WERI-Rb-1 (cell line): ENCODE measurements at places on chromosomes 5 and 9.

DNA sequence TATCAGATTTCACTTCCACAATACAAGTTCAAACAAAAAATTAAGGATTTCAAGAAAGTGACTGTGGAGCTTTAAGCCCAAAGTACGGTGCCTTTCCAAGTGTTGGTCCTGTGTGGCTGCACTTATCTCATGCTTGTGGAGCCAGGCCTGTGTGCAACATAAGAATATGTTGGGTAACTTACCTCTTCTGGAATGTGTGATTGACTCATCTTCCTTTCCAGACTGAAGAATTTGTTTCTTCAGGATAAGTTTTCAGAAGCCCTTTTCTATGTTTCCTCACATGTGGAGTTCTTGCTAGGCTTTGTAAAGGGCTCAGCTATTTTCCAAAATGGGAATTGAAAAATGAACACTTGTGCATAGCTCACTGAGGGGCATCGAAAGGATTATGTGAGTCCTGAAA, 485.1 kb upstream of the PAPPA start:
- no peak for DNase-seq

DNA sequence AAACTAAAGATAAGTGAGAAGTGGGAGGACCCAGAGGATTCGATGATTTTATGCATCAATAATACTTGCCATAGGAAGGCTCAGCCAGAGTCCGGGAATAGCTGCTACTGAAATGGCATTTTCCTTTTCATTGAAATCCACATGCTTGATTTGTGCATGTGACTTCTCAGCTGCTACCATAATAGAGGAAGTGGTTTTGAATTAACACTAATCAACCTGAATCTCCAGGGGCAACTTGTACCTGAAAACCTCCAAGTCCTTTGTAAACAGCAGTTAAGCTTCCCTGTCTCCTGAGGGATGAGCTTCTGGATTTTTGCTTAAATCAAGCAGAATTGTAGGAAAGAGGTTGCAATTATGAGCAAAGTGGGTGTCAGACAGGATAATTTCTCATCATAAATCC, 124.9 kb downstream of the PPP2R2B start:
- no peak for DNase-seq

DNA sequence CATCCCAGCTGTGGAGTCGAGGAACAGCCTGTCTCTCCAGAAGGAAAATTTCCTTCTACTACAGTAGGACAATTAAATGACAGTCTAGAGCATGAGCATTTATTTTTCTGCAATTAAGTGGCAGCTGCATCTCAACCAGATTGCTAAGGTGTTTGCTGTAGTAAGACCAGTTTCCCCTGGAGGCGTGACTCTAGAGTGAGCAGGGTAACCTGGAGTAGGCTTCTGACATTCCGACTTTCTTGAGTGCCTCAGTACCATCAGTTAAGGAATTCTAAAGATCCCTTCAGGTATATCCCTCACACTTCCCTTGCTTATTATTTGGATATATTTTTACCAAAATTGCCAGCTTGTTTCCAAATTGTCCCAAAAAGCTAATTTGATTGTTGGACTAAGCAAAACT, 59.2 kb upstream of the IRX2 start:
- DNase-seq = no peak

DNA sequence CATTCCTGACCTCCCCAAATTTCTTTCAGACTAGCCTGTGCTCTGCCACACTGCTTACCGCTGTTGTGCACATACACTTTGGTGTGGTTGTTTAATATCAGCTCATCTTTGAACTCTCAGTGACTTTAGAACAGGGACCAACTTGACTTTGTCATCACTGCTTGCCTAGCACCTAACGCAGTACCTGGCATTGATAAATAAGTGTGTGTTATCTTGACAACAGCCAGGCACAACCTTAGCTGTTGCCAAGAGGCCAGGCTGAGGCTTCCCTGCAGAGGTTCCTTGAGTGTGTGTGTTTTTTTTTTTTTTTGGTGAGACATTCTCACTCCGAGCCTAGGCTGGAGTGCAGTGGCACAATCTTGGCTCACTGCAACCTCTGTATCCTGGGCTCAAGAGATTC, 41.0 kb upstream of the SLC28A3 start:
- no peak for DNase-seq

- no peak for DNase-seq
Measured at GRCh38 chr9:76516871-76517270, 57.9 kb downstream of the GCNT1 start.

DNA sequence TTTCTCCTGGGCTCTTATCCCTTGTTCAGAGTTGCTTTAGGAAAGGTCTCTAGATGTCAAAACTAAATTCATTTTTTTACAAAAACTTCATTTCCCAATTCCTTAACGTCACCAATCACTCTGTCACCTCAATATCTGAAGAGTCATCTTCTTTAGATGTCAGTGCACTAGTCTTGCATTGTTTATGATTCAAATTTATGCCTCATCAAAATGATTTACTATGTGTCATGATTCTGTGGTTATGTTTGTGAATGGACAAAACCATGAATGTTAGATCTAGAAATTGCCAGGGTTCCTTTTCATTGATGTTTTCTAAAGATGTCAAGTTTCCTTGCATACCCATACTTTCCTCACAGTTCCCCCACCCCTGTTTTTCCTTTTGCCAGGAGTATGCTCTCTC, 21.5 kb downstream of the CWC27 start:
- no peak for DNase-seq

- DNase-seq = no peak
Measured at GRCh38 chr9:4955836-4956235, 29.2 kb upstream of the JAK2 start.

- peak; percentile 41 for DNase-seq
Measured at GRCh38 chr5:141846031-141846430, 32.2 kb downstream of the PCDH1 start.

DNA sequence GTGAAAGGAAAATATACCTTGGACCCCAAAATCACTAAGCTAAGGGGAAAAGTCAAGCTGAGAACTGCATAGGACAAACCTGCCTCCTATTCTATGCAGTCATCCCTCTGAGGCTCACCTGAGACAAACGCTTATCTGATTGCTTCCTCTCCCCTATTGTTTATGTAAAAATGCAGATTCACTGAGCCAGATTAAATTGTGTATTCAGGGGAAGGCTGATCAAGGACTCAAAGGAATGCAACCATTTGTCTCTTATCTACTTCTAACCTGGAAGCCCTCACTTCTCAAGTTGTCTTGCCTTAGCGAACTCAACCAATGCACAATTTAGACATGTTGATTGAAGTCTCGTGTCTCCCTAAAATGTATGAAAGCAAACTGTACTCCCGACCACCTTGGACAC, 13.3 kb downstream of the SPARC start:
- no peak for DNase-seq

DNA sequence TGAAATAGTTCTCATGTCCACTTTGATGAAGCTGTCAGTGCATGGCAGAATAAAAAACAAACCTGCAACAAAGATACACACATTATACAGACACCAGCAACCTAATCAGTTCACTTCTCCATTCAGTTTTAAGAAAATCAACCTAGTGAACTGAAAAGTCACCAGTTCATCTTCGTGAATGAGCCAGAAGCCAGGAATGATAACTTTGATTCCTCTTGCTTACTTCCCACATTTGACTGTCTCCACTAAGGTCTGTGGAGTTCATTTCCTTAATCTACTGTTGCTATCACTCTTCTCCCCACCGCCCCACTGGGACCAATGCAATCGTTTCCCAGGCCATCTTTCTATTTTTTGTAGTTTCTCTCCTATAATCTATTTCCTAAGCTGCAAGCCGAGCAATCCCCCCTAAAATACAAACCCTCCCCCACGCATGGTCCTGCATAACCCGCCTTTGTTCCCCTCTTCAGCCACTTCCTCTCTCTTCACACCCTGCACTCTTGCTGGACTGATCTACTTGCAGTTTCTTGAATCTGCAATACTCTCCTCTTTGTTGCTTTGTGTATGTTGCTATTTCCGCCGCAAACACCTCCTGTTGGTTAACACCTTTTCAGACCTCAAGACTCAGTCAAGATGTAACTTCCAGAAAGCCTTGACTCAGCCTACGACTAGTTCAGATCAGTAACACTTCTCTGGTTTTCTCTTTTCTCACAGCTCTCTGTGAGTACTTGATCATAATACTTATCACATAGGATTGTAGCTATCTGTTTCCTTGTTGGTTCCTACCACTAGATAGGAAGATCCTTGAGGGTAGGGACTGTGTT, 16.6 kb downstream of the STOM start:
- DNase-seq = no peak

- peak; percentile 39 for DNase-seq
Measured at GRCh38 chr5:37723162-37723961, 116.5 kb downstream of the GDNF start.

DNA sequence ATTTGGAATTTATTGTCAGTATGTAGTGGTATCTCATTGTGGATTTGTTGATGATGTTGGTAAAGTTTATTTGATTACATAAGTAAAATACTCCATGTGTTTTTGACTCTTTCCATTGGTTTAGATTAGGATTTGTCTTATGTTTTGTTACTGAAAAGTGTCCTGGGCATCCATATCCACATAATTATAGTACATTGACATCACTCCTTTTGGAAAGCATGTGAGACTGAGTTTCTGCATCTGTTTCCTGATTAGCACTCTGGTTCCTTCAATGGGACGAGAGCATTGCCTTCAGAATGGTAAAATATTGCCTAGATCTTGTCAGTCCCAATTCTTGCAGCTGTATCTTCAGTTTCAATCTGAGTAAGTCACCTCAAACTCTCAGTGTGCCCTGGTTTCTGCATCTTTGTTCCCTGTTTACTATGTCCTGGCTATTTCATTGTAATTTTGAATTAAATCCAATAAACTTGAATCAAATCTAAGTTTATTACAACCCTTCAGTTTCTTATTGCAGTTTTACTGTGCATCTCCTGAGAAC, 128.1 kb downstream of the FBXO38 start:
- DNase-seq = no peak

- no peak for DNase-seq
Measured at GRCh38 chr5:32132757-32133156, 41.4 kb downstream of the GOLPH3 start.

DNA sequence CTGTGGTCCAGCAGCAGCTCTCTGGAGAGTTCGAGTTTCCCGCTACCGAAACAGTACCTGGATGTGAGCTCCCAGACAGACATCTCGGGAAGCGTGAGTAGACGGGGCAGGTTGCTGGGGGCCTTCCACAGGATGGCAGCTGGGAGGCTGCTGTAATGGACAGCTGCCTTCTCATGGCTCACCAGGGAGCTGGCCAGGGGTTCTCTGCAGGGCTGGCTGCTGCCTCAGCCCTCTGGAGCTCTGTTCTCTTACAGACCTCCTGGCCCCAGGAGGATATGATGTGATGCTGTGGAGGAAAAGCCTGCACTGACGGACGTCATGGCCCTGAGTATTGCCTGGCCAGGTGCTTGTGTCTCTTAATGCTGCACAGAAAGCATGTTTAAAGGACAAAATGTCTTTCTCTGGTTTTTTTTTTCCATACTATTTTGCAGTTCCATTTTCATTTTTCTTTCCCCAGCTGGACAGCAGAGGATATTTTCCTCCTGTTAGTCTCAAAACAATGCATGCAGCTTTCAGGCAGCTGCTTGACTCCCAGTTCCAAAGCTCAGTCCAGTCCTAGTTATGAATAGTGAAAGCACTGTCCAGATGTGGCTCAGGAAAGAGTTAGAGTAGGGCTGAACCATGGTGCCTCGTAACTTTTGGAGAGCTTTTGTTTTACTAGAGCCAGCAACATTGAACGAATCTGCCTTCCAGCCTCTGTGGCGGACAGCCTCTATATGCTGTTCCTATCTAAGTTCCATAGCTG, 77.5 kb upstream of the RARS1 start:
- no peak for DNase-seq

- DNase-seq = no peak
Measured at GRCh38 chr5:122454541-122454940, 142.5 kb downstream of the SNCAIP start.

DNA sequence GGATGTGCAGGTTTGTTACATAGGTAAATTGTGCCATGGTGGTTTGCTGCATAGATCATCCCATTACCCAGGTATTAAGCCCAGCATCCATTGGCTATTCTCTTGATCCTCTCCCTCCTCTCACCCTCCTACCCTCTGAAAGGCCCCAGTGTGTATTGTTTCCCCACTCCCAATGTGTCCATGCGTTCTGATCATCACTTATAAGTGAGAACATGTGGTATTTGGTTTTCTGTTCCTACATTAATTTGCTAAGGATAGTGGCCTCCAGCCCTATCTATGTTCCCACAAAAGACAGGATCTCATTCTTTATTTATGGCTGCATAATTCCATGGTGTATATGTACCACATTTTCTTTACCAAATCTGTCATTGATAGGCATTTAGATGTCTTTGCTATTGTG, 243.3 kb upstream of the PDE4D start:
- DNase-seq = no peak

GRCh38 chr5:1134478-1134877, 22.6 kb upstream of the SLC12A7 start:
- DNase-seq = no peak

- DNase-seq = no peak
Measured at GRCh38 chr5:179166171-179166885, 106.2 kb downstream of the ZNF354C start.

GRCh38 chr5:115170134-115170928, 623 bp upstream of the TRIM36 start:
- peak; percentile 40 for DNase-seq

- no peak for DNase-seq
Measured at GRCh38 chr5:39176759-39177630, 42.4 kb downstream of the FYB1 start.

- DNase-seq = no peak
Measured at GRCh38 chr5:79567926-79568549, 44.2 kb upstream of the TENT2 start.

GRCh38 chr5:41191249-41191648, 22.1 kb downstream of the C6 start:
- DNase-seq = no peak

DNA sequence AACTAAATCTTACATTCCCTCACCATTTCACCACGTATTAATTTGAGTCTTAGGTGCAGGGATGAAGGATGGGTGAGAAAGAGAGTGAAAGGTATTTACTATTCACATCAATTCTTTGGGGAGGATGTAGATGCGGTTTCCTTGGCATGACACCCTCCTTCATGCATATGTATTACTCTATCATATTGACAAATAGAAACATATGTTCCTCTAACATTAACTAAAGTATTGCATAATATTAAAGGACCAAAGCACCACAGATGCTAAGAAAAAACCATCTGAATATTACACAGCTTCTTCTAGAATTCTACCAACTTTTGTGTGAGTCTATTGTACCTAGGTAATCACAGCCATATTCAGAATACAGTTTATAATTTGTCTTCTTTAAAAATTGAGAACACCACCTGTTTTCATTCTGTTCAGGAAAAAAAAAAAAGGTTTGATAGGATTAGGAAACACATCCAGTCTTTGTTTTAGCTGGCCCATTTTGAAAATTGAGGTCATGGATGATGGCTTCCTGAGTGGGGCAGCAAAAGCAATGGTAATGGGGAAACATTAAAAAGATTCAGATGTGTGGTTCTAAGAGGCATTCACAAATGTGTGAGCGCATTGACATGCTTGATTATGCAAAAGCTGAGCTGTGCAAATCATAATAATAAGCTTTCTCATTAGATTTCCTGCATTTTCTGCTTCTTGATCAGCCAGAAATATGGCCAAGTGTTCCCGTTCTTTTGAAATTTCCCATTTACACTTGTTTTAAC, 1011.5 kb upstream of the NUDT12 start:
- no peak for DNase-seq

- DNase-seq = no peak
Measured at GRCh38 chr9:129353697-129354336, 175.8 kb upstream of the IER5L start.

GRCh38 chr5:142735323-142736246, 34.6 kb upstream of the ARHGAP26 start:
- no peak for DNase-seq

- no peak for DNase-seq
Measured at GRCh38 chr9:3321186-3321585, 204.6 kb downstream of the RFX3 start.

- no peak for DNase-seq
Measured at GRCh38 chr5:58842852-58843251, 260.0 kb downstream of the RAB3C start.
